Frontal cortex (tissue), 4 donors: ENCODE measurements at places on chromosomes 13 and 19. TPM values are rescaled to one million over a fixed set of nuclear protein-coding genes. Genes with fewer than 3 reads are reported as not detected.
A peak's percentile ranks its signal among the peaks of the same experiment; 100 is the strongest.

DNA sequence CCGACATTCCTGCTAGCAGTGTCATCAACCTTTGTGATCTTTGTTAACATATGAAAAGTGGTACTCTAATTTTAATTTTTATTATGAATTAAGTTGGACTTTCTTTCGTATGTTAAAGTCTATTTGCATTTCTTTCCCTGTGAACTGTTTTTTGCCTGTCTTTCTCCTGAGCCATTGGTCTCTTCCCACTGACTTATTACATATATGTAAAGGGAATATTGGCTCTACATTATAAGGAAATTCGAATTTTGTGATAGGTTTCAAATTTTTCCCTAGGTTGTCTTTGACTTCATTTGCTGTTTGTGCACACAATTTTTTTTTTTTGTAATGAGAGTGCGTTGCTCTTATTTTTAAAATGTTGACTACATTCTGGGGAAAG is 442 bp upstream of the CDC16 start:
- no peak for DNase-seq

- no peak for DNase-seq
Observed at GRCh38 chr13:40615619-40616018, 50.8 kb downstream of the FOXO1 start.

GRCh38 chr13:32779119-32779518 is 192.9 kb downstream of the PDS5B start:
- no peak for DNase-seq

- DNase-seq: no peak
Observed at GRCh38 chr13:70829748-70830147, 721.5 kb upstream of the KLHL1 start.

GRCh38 chr13:74819549-74819948 is 662.4 kb downstream of the TBC1D4 start:
- DNase-seq: no peak

DNA sequence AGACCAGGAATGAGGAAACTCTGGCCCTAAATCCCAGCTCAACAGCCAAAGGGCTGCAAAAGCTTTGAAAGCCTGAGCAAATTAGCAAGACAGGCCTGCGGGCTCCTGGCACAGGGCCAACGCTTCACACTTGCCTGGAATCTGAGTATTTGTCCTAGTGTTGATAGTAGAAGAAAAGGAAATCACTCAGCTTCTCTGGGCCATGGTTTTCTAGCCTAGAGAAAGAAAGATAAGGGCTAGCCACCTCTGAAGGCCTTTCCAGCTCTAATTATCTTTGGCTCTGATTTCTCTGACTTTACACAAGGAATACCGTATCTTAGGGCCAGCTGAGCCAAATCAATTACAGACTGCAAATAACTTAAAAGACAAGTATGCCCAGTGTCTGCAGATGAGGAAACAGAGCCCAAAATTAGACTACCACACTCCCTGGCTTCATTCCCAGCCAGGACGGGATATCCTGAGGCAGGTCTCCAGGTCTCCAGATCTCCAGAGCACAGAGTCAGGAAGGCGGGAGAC is 69.6 kb downstream of the STK24 start:
- no peak for DNase-seq

GRCh38 chr19:35868172-35868822 is at the start of gene APLP1:
Gene APLP1, plus strand, starts transcription at chr19:35868574. Its CDS starts 63 bp downstream, at chr19:35868637.
- DNase-seq: peak; percentile 81

DNA sequence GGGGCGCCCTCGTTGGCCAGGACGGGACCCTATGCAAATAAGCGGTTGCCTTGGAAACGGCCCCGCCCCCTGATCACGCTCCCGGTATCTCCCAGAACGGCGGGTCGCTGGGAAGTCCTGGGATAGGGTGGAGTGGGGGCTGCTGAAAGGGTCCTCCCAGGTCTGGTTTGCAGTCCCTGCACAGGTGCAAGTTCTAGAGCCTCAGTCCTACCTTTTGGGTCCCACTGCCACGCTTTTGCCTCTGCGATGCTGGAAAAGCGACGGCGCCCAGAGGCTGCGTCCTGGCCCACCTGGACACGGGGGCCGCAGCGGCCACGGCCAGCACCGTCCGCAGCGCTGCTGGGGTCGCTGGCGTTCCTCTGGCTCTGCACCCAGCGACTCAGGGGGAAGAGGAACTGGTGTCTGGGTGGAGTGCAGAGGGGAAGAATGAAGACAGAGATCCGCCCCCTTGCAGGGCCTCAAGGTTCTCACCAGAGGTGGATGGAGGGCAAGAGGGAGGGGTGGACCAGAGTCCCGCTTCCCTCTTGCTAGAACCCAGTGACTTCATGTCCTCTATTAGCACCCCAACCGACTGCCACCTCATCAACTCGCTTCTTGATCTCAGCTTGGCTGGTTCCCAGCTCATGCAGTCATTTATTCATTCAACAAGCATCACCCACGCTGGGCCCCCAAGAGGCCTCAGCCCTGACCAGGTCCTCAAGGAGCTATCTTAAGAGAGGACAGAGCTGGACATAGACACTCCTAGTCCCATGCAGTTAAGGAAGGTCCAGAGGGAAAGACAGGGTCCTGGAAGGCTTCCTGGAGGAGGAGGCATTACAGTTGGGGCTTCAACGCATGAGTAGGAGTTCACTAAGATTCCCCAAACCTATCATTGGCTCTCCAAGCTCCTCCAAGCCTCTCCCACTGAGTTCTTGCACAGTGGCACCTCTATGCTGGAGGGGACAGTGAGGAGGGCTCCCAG is at the start of gene LRRC25:
Gene LRRC25, minus strand, starts transcription at position 381 of the 961 bp plus-strand sequence. CDS start 659 bp downstream, outside the sequence.
- DNase-seq: no peak

- no peak for DNase-seq
Observed at GRCh38 chr19:42125536-42125935, 6.7 kb downstream of the POU2F2 start.

- DNase-seq: no peak
Observed at GRCh38 chr19:39223703-39224279, 19.7 kb upstream of the SYCN start.

- no peak for DNase-seq
Observed at GRCh38 chr19:47106821-47107201, 6.8 kb downstream of the ZC3H4 start.

DNA sequence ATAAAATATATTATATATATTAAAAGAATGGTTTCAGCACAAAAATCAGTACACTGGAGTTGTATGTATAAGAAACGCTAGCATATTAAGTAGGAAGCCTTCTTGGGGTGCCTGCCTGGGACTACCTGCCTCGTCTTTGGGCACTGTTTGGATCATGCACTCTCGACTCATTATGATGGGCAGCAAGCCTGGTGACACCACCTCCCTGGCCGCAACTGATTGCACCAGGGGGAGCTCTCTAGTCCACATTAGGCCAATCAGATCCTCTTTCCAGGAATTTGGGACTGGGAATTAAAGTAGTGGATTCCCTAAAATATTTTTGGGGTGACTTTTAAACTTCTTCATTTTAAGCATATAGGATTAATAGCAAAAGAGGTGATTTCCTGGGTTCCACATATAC is 56.0 kb upstream of the RGCC start:
- no peak for DNase-seq

IGFL1 gene
- total RNA-seq: not detected

DIAPH3 gene
- 5.3 TPM for total RNA-seq

DAND5 gene
- total RNA-seq: under 0.01 TPM

SYCN gene
- total RNA-seq: not detected

CHAF1A gene
- 11.8 TPM for total RNA-seq
